ENCODE measurements at places on chromosomes 7 and 10.

DNA sequence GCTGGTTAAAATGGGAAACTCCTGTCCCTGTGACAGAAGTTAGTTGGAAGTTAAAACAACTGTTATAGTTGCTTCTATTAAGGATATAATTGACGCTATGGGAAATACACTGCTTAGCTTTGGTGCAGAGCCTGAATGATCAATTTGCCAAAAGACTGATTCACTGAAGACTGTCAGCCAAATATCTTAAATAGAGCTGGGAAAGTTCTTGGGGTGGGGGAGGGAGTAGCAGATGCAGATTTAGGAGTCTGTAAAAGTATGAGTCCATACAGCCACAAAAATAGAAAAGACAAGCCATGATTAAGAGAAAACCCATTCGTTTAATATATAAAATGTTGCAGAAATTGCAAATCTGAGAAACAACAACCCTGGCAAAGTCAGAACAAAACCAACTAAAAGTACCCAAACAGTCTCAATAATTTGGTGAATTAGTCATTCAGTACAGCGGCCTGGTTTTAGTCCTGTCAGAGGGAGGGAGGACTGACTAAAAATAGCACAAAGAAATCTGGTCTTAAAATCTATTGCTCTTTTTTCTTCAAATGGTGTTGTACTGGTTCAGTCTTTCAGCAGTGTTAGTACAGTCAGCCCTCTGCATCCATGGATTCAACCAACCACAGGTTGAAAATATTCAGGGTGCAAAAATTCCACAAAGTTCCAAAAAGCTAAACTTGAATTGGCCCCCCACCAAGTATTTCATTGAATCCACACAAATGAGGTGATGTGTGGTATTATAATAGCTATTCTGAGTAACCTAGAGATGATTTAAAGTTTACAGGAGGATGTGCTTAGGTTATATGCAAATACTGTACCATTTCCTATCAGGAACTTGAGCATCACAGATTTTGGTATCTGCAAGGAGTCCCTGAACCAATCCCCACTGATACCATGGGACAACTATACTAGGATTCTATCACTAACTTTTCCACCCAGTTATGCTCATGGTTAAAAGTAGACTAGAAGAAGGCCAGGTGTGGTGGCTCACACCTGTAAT lies 30.0 kb downstream of the STK17A start:
- no peak for DNase-seq

DNA sequence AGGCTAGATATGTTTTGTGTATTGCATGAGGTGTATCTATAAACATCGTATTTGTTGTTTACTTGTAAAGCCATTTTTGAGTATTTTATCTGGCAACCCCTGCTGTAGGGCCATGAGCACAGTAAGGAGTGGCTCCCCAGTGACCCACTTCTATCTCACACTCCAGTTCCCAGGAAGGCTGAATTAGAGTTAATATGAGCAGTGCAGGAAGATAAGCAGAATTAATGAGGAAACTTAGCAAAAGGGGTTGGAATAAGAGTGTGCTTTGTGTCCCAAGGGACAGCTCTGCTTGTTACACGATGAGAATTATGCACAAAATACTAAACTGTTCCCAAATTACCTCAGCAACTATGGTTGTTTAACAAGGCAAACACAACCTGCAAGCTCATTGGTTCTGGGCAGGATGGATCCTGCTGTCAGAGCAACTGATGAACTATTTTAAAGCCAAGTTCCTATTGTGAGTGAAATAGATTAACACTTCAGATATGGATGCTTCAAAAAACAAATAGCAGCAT lies 1005.8 kb downstream of the NRG3 start:
- no peak for DNase-seq

DNA sequence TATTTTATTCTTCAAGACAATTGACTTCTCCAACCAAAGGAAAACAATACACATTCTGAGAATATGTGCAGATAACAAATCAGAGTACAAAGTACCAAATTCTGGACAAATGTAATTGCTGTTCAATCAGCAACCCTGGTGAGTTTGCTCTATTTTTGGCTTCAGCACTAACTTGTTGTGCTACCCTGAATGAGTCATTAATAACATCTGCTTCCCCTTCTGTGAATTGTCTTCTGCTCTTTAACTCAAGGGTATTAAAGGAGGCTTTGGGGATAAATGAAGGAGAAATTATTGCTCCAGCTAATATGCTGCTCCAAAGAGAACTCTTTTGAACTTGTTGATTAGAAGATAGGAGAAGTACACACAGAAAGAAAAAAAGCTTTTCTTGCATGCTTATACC lies 459.3 kb downstream of the HTR7 start:
- no peak for DNase-seq

GRCh38 chr7:15925608-15926007 lies 239.1 kb upstream of the MEOX2 start:
- DNase-seq: no peak

GRCh38 chr7:30177186-30177585 lies 42.4 kb downstream of the MTURN start:
- no peak for DNase-seq

DNA sequence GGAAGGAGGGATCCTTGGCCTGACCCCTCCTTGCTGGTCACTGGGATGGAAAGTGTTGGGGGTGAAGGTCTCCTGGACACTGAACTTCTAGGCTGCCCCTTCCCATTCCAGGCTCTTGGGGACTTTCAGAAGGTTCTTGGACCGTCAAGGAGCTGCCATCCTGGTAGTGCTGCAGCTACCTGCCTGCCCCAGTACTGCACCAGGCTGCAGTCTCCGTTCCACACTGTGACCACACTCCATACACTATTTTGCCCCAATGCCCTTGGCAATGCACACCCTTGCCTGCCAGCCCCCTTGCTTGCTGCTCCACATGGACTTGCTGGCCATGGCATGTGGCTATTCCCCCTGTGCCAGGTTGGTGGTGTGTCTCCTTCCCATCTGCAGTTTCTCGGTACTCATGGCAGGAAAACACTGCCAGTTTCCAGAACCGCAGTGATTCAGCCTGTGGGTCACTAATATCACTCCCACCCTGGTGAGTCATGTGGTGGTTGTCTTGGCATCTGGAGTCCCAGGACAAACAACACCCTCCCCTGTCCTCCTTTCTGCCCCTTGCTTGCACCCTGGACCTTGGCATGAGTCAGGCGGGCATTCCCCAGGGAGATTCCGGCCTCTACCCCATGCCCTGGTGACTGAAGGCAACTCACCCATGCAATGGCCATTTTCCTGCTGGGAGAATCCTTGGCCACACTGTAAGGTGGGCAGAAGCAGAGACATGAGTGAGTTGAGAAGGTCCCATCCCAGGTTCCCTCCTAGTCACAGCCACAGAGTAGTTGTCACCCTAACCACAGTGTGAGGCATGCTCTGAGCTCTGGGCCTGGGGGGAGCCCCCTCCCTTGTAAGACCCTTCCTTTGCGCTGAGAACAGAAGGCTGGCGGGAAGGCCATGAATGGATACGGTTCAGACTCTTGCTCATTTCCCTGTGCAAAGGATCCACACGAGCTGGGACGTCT lies 32.8 kb downstream of the GOLGA7B start:
- no peak for DNase-seq

- DNase-seq: no peak
Measured at GRCh38 chr10:106515206-106515790, 649.2 kb downstream of the SORCS1 start.

DNA sequence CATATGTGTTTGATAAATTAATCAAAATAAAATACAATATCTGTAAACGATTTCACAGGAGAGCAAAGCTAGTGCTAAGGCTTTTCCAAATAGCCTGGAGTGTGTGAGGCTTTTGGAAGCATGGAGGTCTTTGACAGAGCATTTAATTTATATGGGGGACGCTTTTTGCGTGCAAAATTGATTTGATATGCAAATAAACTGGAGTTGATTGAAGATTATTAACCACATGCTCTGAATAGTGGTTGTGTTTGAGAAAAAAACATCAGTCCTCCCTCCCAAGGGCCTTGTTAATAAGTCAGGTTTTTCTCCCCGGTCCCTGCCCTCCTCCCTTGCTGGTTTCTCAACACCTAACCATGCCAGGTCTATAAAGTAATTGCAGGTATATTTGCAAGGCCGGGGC lies 85.1 kb upstream of the FGFR2 start:
- DNase-seq: no peak

Measured in CMK (cell line).